M059J (cell line): ENCODE measurements at places on chromosomes 5 and 9.
A peak's percentile ranks its signal among the peaks of the same experiment; 100 is the strongest.

- DNase-seq = no peak
Observed at GRCh38 chr5:32299059-32299677, 13.6 kb downstream of the MTMR12 start.

DNA sequence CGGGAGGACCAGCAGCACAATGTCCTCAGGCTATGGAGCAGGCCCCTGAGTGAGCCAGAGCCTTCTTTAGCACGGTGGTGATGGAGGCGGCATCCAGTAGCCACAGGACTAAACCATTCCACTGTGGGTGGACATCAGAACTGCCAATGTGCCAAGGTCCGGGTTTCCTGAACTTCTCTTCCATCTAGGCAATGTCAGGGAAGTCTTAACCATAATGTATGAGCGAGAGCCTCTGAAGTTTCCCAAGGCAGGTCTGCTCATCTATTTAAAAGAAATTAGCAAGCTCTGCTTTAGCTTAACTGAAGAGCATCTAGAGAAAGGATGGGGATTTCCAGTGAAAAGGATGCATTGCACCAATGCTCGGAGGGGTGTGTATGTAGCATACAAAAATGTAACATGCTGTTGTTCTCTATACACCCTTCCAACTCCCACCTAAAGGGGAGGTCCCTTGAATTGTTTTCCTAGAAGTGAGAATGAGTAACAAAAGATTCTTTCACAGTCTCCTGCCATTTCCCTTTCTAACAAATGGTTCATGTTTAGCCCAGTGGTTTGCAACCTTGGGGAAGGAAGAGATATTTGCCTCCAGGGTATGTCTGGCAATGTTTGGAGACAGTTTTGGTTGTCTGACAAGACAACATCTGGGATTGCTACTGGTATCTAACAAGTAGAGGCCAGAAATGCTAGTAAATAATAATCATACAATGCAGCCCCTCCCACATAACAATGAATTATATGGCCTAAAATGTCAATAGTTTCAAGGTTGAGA, 6.1 kb upstream of the RXFP3 start:
- DNase-seq = peak; percentile 59

GRCh38 chr9:123861086-123861755, 68.7 kb downstream of the DENND1A start:
- no peak for DNase-seq

DNA sequence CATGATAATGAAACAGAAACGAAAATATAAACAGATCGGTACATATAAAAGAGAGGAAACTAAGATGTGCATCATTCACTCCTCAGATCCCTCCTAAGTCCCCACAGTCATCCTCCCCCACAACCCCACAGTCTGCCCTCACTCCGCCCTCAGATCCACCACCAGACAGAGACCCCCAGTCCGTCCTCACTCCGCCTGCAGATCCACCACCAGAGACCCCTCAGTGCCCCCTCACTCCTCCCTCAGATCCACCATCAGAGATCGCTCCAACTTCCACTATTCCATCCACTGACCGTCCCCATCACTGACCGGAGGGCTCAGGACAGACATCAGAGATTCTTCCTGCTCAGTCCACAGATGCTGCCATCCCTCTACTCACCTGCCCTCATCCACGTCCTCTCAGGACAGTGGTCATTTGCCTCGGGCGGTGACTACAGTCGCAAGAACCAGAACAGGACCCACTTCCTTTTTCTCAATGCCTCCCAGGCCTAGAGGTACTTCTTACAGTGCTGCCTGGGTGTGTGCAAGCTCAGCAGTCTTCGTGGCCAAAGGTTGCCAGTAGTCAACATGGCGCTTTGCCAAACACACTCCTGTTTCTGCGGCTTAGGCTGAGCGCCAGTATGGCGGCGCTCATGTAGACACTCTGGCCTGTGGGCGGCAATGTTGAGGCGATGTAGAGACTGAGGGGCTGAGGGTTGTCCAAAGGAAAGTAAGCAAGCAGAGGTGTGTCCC, 8.3 kb upstream of the SPATA31C1 start:
- DNase-seq = peak; percentile 39
